ENCODE measurements at places on chromosomes 3 and 15.

GRCh38 chr15:48105936-48106335 is 14.9 kb upstream of the SLC24A5 start:
- no peak for DNase-seq

DNA sequence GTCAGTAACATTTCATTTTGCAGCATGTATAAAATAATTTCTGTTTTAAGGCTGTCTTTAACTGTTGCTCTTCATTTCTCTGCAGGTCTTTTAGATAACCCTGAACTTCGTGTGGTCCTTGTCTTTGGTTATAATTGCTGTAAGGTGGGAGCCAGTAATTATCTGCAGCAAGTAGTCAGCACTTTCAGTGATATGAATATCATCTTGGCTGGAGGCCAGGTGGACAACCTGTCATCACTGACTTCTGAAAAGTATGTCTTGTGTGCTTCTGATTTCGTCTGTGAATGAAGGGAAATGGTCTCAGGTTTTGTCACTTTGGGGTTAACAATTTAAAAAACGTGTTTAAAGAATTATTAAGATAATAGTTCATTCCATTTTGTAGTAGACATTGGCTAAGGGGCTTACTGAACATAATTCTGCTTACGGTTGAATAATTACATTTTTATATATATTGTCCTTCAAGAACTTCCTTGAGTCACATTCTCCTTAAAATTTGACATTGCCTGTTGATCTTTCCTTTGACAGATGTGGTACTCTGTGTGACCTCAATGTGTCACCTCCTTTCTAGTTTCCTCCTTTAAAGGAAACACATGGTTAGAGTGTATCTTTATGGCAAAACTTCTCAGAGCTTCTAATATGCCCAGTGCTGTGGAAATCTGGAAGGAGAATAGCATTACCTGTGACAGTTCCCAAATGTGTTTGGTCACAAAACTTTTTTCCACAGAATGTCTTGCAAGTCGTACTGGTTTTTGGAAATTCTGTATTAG is 26.3 kb downstream of the FBXO22 start:
- DNase-seq: no peak

DNA sequence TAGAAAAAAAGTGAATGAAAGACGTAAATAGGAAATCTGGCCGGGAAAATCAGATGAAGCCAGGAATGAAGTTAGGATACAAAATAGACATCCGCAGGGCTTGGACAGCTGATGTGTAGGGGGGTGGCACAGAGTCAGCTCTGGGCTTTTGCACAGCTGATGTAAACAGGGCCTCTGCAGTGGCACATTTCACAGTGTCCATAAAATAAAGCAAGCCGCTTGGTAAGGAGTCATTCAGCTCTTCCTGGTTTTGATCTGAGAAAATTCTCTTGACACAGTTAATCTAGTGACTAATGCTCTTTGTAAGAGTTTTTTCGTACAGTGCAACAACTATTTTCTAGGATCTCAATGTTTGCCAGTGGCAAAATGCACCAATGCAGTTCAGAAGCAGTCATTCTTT is 153.3 kb downstream of the USP13 start:
- DNase-seq: no peak

GRCh38 chr15:101393172-101393571 is 96.3 kb downstream of the PCSK6 start:
- DNase-seq: no peak

- DNase-seq: no peak
Measured at GRCh38 chr3:159616234-159616825, 372.3 kb upstream of the IL12A start.

DNA sequence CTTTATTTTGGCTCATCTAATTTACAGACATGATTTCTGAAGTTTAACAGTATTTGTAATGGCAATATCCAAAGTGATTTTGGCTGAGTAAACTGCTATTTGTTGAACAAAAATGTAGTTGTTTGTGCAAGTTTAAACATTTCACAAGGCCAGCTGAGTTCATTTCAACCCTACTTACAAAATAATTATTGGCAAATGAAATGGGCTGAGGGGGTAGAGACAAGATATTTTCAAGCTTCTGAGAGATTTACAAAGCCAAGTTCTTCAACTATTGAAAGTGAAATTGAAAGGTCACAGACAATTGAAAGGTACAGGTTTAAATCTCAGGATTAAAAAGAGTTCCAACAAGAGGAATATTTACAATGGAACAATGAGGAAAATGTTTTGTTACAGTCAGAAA is 77.1 kb downstream of the DUT start:
- no peak for DNase-seq

DNA sequence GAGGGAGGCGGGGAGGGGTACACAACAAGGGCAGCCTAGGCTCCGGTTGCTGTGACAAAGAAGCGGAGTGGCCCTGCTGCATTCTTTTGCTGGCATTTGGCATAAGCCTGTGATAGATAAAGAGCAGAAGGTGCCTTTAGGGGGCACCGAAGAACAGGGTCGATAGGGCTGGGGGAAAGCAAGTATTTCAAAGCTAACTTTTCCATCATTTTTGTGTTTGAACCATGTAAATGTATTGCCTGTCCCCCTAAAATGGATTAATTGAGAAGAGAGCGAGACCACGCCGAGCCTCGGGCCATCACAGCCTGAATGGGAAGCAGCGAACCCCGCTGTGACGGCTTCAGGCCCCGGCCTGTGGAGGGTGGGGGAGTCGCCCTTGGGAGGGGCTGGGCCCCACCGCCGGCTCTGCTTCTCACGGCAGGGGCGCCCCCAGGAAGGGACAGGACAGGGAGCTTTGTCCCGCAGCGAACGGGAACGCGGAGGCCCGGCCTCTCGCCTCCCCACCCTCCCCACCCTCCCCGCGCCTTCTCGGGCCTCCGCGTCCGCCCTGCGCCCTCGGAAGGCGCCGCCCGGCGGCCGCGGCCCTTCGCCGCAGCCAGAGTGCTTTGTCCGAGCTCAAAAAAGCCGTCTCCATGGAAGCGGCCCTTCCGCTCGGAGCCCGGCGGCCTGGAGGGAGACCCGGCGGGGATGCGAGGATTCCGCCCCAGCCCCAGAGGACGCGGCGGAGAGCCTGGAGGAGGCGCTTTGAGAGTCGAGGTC is 32.4 kb upstream of the ALDH1L1 start:
- no peak for DNase-seq

DNA sequence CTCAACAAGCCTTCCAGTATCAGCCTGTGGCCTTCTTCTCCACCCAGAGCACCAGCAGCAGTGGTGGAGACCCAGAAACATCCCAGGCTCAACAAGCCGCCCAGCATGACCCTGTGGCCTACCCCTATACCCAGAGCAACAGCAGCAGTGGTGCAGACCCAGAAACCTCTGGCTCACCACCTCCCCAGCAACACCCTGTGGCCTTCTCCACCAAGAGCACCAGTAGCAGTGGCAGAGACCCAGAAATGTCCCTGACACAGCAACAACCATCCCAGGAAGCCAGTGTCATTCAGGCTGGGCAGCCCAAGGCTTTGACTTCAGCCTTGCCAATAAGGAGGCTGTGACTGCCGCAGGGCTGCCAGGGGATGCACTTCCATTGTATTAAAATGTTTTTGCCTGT is 16.3 kb upstream of the EMC3 start:
- no peak for DNase-seq

- no peak for DNase-seq
Measured at GRCh38 chr15:83206526-83207008, 1.1 kb downstream of the HDGFL3 start.
